ENCODE measurements at places on chromosomes 1 and 21.
A peak's percentile ranks its signal among the peaks of the same experiment; 100 is the strongest.

- no peak for DNase-seq
These were observed 265.3 kb downstream of the MRPL39 start for GRCh38 chr21:25341981-25342380.

DNA sequence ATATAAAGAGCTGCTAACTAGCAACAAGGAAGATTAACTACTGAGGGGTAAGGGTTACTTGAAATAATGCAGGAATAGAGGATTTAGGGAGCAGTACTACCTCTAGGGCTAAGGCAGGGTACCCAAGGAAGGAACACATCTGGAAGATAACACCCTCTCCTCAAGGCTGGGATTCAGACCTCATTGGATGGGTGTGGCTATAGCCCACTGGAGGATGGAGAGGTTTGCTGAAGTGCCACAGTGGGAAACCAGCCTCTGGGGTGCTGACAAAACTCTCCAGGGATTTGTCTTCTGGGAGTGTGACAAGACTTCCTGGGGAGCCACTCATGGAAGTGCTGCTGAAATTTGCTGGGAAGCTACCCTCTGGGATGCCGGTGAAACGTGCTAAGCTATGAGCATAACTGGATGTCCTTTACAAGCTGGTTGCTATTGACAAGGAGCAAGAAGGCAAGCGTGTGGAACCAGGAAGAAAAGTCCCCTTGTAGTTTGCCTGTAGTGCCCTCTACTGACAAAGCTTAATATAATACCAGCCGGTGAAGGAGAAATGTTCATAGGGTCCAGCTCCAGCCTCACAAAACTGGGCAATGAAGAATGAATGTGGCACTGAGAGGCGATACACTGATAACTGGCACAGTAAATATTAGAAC, 122.8 kb upstream of the USP24 start:
- DNase-seq, result peak; percentile 18

- DNase-seq, result no peak
These were observed 20.4 kb downstream of the GPR161 start for GRCh38 chr1:168116327-168116799.

DNA sequence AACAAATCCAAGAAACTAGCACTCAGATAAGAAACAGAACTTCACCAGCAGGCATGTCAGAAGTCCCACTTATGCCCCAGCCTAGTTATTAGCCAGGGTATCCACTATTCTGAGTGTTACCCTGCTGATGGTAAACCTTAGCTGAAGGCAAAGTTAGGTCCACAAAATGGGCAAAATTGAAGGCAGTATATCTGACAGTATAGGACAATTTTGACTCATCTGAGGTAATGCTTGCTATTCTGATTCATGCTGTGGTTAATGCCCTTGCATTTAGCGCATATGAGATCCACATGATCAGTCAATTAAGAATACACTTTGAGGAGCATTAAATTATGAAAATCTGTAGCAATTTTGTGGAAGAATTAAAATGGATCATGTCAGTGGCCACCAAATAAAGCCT, 15.1 kb downstream of the IFI44 start:
- no peak for DNase-seq

DNA sequence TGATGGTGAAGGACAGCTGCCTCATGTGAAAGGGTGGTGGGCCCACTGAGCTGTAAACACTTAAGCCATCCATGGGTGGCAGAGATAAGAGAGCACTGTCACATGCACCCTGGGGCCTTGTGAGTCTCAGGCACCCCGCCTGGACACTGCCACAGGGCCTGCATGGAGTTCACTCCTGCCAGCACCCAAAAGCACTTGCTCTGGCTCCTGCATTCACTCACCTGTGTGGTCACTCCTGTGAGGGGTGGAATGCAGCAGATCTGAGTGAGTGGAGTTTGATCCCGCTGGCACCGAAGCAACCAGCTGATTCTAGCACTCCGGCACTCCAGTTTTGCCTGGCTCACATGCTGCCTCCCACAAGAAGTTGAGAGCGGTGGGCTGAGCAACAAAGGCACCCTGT, 1142.1 kb upstream of the PRMT6 start:
- DNase-seq, result no peak

GRCh38 chr1:167499664-167500101, 18.6 kb downstream of the CD247 start:
- no peak for DNase-seq

DNA sequence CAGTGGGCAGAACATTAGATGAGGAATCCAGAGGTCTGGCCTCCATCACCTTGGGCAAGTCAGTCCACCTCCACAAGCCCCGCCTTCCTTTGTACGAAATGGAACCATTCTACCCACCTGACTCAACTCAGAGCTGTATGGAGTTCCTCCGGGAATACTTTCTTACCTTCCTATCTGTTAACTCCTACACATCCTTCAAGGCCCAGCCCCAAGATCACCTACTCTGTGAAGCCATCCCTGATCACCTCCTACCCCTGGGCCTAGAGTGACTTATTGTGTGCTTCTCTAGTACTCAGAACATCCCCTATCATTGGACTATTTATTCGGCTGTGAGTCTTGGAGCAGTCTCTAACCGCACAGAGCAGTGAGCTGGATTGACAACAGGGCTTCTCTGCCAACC, 66.7 kb downstream of the GLIS1 start:
- no peak for DNase-seq

- no peak for DNase-seq
These were observed 30.7 kb downstream of the EIF2D start for GRCh38 chr1:206581571-206581981.

GRCh38 chr21:33026878-33027400, 1.2 kb downstream of the OLIG2 start:
- no peak for DNase-seq

- DNase-seq, result no peak
These were observed 8.8 kb upstream of the JAK1 start for GRCh38 chr1:64975127-64975526.

DNA sequence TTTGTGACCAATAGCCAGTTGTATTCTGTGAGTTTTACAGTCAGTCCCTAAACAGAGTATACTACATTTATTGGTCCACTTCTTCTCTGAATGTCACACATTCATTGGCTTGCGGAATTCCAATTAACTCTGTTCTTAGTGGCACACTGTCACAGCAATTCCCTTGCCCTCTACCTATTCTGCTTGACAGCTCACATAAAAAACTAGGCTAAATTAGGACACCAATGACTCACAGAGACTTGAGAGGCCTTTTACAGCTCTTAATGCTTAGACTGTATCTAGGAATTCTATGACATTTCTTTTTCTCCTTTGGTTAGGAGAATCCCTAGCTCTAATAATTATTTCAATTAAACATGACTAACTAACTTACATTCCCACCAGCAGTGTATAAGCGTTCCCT, 104.1 kb downstream of the NEGR1 start:
- DNase-seq, result peak; percentile 4

DNA sequence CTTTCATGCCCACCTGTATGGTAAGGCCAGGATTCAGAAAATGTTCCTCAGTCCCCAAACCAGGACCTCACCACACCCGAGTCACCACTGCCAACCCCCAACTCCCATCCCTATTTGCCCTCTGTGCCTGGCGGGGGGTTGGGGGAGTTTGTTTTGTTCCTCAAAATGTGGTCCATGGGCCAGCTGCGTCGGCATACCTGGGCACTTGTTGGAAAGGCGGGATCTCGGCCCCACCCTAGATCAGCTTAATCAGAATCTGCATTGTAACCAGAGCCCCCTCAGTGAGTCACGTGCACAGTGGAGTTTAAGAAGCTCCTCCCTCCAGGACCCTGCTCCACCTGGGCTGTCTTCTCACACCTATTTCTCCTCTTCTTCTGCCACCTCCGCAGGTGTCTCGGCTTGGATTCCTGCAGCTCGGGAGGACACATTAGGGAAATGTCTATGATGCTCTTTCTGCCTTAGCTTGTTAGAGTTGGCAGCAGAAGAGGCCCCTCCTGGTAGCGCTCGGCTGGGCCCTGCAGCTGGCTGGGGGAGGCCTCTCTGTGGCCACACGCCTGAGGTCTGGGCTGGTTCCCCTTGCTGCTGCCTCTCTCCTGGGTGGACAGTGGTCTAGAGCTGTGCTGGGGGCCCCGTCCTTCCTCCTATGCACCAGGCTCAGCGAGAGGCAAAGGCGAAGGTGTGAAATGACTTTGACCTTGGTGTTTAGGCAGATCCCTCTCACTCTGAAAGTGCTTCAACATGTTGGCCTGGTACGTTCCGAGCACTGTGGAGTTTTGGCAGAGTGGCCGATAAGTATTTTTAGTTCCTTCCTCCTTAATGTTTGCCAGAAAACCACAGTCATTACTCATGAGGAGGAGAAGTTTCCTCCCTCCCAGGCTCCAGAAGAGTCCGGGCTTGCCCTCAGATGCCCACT, 41.8 kb upstream of the CAMTA1 start:
- no peak for DNase-seq

GRCh38 chr1:206555473-206555935, 48.2 kb downstream of the RASSF5 start:
- no peak for DNase-seq

All from neuronal stem cell (in vitro differentiated cells).